ENCODE measurements at places on chromosomes 7 and 10.

DNA sequence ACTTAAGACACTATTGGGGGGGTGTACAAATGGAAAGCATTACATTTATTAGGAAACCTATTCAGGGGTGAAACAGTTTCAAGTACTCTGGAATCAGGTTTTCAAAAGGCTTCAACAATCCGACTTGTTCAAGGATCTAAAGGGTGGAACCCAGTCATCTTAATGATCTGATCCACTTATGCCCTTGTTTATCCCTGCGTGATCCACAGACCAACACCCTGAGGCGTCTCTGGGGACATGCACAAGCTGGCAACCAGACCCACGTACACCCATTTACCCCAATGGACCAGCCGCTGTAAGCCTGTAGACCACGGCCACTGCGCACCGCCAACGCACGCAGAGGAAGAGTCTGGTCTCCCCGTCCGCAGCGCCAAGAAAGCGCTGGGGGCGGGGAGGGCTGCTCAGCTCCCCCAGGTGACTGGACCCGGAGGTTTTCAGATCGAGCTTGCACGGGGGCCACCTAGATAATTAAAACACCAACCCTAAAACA lies 13.4 kb downstream of the HNRNPF start:
- no peak for DNase-seq

DNA sequence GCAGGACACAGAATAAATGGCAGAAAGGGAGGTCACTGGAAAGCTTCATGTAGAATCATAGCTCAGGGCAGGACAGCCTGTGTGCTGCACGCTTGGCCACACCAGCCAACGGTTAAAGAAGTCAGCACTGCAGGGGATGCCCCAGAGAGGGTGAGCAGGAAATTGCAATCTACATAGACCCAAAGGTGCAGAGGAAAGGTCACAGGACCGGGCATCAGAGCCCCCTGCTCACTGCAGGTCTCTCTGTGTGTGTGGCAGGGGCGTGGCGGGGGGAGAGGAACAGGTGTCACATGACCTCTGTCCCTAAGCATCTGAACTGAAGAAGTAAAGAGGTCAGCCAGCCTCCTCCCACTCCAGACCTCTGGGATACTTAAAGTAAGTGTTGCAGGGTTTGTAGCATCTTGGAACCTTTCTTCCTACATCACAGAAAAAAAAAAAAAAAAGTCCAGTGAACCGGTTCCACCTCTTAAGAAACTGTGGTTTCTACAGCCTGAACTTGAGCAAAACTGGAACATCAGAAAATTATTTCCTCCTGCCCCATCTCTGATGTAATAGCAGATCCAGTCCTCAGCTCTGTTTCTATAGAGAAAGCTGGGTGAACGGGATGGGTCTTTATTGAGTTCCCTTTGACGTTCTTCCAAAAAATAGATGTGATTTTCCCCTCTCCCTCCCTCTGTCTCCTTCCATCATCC lies 64.3 kb downstream of the RGS10 start:
- no peak for DNase-seq

DNA sequence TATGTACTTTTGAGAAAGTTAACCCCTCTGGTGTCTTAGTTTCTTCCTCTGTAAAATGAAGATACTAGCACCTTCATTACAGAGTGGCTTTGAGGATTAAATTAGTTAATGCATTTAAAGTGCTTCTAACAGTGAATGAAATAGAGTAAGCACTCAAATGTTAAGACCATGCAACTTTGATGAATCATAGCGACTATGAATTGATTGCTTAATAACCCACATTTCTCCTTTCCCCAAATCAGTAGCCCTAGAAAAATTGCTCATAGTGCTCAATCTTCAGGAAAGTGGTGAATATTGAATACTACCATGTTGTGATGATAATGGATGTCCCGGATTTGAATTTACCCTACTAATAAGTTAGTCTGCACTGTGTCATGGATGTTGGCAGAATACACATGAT lies 48.1 kb downstream of the CD36 start:
- no peak for DNase-seq

GRCh38 chr7:115097175-115097671 lies 175.3 kb downstream of the MDFIC start:
- DNase-seq = no peak

GRCh38 chr10:69693886-69694285 lies 63.8 kb downstream of the FAM241B start:
- DNase-seq = no peak

GRCh38 chr7:12623223-12623622 lies 52.7 kb downstream of the SCIN start:
- DNase-seq = no peak

DNA sequence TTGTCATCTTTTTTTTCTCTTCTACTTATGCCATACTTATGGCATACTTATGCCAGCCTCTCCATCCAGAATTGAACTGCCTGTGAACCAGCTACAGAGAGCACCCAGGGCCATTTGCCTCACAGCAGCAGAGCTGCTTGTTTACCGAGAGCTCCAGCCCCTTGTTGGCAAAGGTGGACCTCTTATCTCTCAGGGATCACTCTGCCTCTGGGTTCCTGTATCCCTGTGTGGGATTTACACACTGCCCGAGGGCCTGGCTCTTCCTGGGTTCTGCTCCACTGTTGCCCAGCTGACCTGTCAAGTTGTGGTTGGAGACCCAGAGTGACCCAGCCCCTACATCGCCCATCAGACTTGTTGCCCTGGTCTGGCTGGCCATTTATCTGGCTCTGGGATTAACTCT lies 22.3 kb downstream of the MRPS33 start:
- no peak for DNase-seq

DNA sequence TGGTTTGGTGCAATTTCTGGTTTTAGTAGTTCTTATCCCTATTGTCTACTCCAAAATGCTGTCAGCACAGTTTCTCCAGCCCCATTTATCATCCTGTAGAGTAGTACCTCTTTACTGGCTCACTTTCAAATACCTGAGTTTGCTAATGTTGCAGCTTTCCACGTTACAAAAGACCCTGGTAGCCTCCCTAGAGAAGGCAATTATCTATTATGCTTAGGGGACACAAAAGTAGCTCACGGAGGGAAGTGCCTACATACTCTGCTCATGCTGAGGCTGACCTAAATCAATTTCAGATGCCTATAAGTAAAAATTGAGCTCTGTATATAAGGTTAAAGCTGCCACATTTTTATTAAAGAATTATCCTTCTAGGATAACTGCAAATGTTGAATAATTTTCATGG lies 603.6 kb downstream of the CNTNAP2 start:
- no peak for DNase-seq

DNA sequence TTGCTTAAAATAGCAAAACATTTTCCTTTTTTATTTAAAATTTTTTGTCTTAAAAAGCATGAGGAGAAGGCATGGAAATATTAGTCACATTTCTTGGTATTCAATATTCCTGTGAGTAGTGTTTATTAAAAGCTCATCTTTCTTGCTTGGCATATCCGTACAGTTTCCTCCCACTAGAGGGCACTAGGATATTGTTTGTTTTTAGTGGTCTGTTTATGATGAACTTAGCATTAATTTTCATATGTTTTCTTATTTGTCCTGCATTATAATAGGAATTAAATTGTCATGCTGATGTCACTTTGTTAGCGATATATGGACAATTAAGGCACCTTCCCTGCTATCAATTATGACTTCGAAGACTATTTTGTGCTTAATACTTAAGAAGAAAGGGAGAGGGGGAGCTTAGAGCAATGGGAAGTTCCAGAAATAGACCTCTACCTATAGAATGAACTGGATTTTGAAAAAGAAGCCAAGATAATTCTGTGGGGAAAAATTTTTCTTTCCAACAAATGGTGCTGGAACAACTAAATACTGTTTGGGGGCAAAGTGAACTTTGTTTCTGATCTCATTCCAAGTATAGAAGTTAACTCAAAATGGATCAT lies 91.0 kb upstream of the STRIP2 start:
- no peak for DNase-seq

- DNase-seq = no peak
Measured at GRCh38 chr7:96183163-96183670, 138.7 kb downstream of the SLC25A13 start.

DNA sequence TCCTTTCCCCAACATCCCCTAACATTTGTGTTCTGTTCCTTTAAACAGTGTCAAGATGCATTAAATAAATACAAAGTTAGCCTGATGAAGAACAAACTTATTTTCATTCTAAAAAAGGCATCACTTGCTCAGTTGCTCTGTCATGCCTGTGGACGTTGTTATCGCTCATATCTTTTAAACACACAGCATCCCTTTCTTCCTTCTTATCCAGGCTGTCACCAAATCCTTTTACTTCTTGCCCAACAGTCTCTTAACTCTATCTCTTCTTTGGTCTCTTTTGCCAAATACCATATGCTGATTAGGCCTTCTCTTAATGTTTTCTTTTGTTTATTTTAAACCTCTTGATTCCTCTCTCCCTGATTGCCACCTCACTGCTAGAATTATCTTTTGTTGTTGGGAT lies 43.9 kb downstream of the DKK1 start:
- DNase-seq = no peak

DNA sequence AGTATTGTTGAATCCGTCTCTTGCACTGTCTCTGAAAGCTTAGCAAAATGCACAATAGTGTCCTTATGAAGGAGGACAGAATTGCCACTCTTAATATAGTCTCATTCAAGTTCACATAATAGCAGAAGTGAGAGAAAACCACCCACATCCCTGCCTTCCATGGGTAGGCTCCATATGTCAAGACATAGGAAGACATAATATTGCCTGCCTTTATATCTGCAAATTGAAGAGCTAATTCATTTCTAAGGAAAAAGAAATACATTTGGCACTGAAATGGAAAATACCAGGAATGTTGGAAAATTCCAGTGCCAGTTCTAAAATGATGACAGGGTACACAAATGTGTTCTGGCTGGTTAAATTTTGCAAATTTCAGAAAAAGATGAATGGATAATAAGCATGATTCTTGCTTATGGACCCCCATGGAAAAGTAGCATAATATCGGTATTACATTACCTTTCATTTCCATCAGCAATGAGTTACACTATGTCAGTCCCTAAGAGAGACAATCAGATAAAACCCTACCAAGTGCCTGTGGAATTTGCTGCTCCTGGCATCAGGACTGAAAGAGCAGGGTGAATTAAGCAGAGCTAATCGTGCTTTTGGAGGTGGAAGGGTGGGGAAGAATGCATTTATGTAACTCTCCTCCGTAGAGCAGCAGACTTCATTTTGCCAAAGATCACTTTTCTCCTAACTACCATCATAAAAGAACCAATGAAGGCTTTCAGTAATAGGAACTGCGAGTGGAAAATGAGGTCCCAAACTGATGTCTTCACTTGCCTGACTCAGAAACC lies 312.6 kb downstream of the FGFR2 start:
- DNase-seq = no peak

DNA sequence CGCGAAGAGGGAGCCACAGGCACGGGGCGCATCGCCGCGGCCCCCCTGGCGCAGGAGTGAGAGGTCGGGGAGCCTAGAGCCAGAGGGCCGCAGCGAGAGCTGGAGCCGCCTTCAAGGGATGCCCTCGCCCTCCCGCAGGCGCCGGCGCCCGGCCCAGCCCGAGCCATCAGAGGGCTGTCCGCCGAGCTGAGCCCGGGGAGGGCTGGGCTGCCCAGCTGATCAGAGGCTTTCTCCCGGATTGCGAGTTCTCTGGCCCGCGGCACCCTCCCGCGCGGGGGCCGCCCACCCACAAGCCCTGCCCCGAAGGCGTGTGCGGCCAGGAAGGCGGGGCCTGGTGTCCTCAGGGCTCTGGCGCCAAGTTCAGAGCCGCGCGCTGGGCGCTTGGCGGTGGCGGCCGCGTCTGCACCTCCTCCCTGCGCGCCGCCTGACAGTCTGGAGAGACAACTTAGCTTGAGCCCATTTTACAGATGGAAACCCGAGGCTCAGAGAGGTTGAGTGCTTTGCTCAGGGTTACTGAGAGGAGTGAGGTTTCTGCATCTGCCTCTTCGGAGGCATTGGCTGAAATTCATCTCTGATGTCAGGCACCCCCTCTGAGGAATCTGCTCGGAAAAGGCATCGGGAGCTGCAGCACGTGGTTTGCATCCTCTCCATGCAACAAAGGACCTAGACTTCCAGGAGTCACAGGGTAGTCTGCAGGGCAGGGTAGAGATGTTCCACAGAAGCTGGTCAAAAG lies 3.8 kb upstream of the ANTXRL start:
- DNase-seq = peak; percentile 53

- no peak for DNase-seq
Measured at GRCh38 chr10:96254976-96255375, 16.4 kb downstream of the BLNK start.

- no peak for DNase-seq
Measured at GRCh38 chr10:103021150-103021899, 103.2 kb downstream of the CNNM2 start.

DNA sequence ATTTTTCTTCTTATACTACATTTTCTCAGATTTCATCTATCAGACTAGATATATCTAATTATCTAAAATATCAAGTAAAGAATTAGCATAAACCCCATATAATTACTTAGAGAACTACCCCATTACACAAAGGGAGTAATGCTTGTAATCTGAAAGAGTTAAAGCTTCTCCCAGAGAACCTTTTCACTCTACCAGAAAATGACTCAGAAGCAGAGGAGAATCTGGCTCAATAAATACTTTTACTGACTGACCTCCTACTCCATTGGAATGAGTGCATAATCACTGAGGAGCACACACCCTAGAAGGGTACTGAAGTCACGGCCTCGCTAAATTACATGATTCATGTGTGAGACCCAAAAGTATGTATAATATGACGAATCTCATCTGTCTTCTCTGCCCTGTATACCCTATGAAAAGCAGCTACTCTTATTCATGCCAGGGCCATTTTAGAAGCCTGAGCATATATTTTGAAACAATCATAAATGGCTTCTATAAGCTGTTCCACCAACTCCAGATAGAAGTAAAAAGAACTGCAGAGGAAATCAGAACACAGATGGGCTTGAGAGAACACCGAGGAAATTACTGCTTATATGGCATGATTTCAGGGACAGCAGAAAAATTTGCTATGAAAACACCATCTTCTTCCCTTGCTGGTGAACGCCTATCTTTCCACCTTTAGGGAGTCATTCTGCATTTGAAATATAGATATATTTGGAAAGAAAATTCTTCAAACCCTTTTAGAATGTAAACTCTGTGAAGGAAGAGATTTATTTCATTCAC lies 32.7 kb downstream of the DNMBP start:
- DNase-seq = no peak

GRCh38 chr10:68087685-68088401 lies 12.8 kb upstream of the HERC4 start:
- DNase-seq = no peak

GRCh38 chr7:146319629-146320028 lies 203.0 kb downstream of the CNTNAP2 start:
- no peak for DNase-seq

- DNase-seq = no peak
Measured at GRCh38 chr10:131691481-131692090, 209.2 kb upstream of the PPP2R2D start.

GRCh38 chr10:68560186-68560942 lies at the start of gene TET1:
Gene TET1, plus strand, starts transcription at chr10:68560337. Its CDS starts 12,002 bp downstream, at chr10:68572339.
- peak; percentile 28 for DNase-seq

DNA sequence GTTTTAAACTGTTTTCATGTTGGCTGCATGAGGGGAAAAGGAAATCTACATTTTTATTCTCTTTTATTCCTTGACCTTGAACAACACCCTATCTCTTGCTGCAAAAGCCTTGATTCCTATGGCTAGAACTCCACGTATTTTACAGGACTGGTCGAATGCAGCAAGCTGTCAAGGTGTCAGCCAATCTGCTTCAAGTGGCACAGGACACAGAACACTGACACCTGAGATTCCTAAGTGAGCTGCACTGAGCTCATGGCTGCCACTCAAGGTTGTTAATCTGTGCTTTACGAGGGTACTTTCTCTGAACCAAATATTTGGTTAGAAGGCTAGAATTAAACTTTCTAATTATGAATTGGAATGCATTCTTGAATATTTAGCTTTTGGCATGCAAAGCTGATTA lies 349.7 kb upstream of the COBL start:
- DNase-seq = no peak

GRCh38 chr10:85225311-85225710 lies 896.9 kb downstream of the CCSER2 start:
- no peak for DNase-seq

- DNase-seq = no peak
Measured at GRCh38 chr10:49571388-49571787, 32.5 kb upstream of the ERCC6 start.
